WTC11 (cell line): ENCODE measurements at places on chromosomes 6 and 20. TPM values are rescaled to one million over a fixed set of nuclear protein-coding genes. Genes with fewer than 3 reads are reported as not detected.

NMBR gene
- total RNA-seq = not detected in 3 replicates

SYCP2 gene
- 0.31 to 0.69 TPM (median 0.55 TPM) in 3 replicates for total RNA-seq

WFDC6 gene
- total RNA-seq = not detected in 3 replicates

NRN1 gene
- total RNA-seq = 0.21 to 0.66 TPM (median 0.50 TPM) in 3 replicates

EYS gene
- 0.18 TPM in 1 of 3 replicates, not detected in the others for total RNA-seq

GSTA2 gene
- 0.14 TPM in 1 of 3 replicates, not detected in the others for total RNA-seq

GRCh38 chr6:73079611-73079955 is 145.7 kb downstream of the KHDC1L start:
- no peak for DNase-seq

DNA sequence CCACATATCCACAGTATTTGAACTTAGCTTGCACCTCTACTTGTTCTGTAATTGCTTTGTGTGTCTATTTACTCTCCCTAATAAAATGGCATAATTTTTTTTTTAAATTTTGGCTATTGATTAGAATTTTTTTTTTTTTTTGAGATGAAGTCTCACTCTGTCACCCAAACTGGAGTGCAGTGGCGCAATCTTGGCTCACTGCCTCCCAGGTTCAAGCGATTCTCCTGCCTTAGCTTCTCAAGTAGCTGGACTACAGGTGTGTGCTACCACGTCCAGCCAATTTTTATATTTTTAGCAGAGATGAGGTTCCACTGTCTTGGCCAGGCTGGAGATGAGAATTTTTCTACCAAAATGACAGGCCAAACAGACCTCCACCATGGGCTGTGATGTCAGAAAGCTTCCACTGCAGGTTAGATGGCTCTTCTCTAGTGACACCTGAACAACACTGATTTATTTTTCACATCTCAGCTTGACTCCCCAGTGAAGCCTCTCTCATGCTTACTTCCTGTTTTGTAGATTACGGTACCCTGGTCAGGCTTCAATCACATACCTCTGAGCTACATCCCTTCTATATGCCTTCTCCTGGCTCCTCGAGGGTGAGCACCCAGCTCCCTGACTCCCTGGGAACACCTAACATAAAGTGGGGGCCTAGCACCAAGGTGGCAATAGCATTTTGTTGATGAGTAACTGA is 112.8 kb downstream of the ARHGAP18 start:
- no peak for DNase-seq

DNA sequence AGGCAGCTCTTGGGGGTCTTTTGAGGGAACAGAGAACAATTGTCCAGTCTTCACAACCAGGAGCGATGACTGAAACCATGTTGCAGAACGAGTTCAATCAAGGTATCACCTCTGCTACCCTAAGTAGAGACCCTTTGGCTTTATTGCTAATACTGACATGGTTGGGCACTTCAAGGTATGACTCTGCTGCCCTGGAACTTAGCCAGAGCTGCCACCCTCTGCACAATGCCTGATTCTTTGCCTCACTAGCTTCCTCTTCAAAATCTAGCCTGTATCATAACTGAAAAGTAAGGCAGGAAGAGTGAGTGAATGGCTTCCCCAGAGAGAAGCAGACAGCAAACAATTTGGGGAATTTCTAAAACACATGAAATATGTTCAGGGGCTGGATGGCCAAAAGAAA is 592.7 kb upstream of the NRSN1 start:
- no peak for DNase-seq
